ENCODE measurements at places on chromosomes 7 and 10.

DNA sequence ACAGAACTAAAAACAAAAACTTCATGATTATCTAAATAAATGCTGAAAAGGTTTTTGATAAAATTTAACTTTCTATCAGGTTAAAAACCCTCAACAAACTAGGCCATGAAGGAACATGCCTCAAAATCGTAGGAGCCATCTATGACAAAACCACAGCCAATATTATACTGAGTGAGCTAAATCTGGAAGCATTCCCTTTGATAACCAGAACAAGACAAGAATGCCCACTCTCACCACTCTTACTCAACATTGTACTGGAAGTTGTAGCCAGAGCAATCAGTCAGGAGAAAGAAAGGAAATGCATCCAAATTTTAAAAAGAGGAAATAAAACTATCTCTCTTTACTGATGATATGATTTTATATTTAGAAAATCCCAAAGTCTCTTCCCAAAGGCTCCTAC, 228.7 kb downstream of the CHRM2 start:
- no peak for DNase-seq

DNA sequence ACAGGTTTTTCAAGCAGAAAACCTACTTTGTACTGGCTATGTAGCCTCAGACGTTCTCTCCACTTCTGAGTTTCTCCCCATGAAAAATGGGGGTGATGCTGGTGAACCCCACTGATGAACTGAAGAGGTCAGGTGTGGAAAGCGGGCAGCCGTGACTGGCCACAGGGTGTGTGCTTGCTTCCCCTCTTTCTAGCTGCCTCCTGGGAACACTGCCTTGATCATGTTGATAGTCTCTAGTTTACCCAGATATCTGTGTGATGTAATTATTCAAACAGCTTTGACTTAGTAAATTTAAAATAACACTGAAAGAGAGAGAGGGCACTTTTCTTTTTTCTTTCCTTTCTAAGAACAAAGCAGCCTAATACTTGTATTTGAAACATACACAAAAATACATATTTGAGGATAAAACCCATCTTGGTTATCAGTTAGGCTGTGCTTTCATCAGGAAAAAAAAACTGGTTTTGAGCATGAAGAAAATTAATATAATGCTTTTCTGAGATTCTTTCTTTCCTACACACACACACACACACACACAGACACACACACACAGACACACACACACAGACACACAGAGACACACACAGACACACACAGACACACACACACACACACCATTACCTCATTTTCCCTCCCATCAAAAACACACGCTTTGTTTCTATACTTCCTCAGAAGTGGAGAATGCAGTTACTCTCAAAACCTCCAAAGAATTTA, 76.7 kb downstream of the MACC1 start:
- no peak for DNase-seq

DNA sequence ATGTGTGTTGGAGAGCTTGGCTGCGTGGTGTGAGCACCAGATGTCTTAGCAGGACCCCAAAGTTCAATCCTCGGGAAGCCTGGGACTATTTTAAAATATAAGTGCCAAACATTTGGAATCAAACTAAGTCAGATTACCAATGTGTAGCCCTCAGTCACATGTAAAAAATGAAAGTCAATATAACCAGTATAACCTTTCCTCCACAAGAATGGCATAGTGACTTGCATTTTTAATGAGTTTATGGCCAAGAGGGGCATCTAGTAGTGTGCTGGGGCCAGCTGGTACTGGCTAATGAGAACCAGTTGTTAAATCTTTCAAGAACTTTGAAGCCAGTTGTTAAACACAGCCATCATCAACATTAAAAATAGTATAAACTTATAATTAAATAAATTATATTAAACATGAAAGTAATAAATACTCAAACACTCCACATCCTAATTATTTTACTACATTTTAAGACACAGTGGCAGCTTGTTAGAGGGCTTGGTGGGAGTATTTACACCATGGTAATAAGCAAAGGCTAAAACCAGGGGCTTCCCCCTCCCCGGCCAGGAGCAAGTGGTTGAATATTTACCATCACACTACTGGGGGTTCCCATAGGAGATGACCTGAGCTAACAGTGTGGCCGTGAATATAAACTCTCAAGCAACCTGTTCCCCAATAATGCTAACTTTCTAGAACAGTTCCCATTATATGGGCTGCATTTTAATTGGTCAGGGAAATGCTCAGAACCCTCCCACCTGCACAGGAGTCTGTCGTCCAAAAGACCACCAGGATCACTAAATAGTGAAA, 7.9 kb upstream of the FAM170B start:
- DNase-seq = no peak

- DNase-seq = no peak
Observed at GRCh38 chr7:144759653-144760052, 76.2 kb downstream of the TPK1 start.

DNA sequence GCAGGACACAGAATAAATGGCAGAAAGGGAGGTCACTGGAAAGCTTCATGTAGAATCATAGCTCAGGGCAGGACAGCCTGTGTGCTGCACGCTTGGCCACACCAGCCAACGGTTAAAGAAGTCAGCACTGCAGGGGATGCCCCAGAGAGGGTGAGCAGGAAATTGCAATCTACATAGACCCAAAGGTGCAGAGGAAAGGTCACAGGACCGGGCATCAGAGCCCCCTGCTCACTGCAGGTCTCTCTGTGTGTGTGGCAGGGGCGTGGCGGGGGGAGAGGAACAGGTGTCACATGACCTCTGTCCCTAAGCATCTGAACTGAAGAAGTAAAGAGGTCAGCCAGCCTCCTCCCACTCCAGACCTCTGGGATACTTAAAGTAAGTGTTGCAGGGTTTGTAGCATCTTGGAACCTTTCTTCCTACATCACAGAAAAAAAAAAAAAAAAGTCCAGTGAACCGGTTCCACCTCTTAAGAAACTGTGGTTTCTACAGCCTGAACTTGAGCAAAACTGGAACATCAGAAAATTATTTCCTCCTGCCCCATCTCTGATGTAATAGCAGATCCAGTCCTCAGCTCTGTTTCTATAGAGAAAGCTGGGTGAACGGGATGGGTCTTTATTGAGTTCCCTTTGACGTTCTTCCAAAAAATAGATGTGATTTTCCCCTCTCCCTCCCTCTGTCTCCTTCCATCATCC, 64.3 kb downstream of the RGS10 start:
- no peak for DNase-seq

DNA sequence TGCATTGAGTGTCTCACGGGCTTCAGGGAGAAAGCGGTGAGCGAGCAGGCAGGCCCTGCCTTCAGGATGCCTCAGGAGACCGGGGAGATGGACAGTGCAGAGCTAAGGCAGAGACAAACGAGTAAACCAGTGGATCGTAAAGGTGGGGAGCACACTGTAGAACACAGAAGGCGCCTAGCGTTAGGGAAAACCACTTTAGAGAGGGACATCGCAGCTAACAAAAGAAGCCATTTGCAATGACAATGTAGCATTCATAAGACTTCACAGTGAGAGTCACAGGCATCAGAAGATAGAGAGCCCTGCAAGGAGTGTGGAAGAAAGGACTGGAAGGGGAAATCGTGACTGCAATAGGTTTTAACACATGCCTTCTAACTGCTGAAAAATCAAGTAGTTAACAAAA, 54.9 kb upstream of the TMEM273 start:
- no peak for DNase-seq

- DNase-seq = no peak
Observed at GRCh38 chr7:123218866-123219265, 19.1 kb upstream of the SLC13A1 start.

DNA sequence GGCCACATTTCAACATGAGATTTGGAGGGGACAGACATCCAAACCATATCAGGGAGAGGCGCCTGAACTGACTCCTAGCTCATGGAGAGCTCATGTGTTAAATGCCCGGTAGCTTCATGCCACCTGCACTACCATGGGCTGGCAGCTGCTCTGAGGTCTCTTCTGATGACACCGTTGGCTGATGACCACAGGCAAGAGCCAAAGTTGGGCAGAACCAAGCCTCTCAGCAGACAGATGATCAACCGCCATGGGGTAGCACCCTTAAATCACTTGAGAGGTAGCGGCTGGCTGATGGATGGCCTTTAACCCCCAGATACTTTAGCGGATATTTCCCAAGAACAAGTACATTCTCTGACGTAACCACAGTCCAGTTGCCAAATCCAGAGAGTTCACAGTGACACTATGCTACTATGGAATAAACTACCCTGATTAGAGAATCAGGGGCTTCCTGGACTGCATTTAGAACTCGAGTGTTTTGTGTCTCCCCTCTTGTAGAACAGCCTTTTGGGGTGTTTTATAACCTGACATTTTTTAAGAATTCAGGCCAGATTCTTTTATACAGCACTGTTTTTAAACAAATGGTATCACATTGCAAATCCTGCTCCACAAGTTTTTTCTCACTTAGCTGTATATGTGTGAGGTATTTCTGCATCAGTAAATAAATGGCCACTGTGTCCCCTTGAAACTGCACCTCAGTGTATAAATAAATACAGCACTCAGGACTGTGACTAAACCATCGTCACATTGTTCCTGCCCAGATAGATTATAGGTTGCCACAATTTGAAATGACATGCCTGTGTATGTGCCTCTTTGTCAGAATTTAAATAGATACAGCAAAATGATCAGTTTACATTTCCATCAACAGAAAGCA, 30.8 kb upstream of the DRGX start:
- no peak for DNase-seq

DNA sequence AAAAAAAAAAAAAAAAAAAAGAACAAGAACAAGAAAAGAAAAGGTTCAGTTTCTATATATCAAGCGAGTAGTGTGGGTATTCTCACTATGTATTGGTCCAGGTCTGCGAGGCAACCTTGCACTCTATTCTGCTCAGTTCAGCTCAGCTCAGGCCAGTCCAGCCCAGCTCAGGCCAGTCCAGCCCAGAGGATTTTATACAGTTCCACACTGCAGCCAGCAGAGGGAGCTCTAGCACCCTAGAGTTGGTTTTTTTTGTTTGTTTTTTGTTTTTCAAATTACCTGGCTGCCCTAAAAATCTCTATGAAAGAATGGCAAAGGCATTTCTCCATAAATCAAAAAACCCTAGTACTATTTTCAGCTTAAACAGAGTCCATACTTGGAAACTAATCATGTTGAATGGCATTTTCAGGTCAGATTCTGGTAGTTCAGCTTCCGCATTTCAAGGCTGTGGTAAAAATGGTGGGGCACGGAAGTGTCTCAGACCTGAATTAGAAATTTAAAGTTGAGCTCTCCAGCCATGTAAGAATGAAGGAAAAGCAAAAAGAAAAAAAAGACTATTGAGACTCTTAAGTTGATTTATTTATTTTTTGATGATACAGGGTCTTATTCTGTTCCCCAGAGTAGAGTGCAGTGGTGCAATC, 55.2 kb upstream of the GSDME start:
- peak; percentile 8 for DNase-seq

DNA sequence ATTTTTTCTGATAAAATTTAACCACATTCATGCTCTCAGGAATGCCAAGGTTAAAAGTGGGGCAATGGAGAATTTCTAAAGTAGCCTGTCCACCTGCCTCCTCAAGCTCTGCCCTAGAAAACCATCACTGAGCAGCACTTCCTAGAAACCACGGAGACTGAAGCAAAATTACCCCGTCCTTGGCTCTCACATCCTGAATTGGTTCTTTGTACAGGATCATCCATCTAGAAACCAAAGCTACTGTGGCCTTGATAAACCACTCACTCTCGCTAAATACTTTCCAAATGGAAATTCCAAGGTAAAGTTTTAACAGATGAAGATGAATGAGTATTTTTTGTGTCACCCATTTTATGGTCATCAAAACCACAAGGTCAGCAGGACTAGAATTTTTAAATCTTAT, 96.6 kb downstream of the AVL9 start:
- no peak for DNase-seq

DNA sequence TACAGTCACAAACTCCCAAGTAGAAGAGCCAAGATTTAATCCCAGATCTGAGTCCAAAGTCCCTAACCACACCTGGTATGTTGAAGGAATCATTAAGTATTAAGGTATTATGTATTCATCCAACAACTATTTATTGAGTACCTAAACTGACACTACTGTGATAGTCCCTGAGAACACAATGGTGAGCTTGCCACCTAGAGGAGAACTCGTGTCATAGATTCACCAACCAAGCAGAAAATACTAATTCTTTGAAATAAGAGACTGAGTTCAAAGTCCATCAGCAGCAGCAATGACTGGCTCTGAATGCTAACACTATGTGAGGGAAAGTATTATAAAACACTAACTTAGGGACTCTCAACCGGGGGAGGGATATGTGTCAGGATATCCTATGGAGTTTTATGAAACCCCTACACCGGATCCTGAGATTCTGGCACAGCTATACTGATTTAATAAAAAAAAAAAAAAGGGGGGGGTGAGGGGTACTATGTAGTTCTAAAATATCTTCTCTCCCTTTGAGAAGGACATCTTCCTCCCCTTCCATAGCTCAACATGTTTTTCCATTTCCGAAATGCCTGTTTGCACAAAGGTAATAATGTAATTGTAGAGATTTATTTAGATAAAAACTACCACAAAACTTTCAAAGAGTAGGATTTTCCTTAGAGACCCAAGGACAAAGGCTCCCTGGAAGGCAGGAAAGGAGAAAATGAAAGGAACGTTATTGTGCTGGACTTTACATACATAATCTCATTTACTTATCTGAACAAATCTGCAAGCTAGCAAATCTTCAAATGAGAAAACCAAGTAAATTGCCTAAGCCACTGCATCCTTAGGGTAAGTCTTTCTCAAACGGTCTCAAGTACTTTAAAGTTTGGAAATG, 1.6 kb downstream of the NCOA4 start:
- DNase-seq = no peak

- no peak for DNase-seq
Observed at GRCh38 chr10:7481368-7481765, 70.5 kb upstream of the SFMBT2 start.

- DNase-seq = no peak
Observed at GRCh38 chr7:66110856-66111255, 3.8 kb upstream of the CRCP start.

DNA sequence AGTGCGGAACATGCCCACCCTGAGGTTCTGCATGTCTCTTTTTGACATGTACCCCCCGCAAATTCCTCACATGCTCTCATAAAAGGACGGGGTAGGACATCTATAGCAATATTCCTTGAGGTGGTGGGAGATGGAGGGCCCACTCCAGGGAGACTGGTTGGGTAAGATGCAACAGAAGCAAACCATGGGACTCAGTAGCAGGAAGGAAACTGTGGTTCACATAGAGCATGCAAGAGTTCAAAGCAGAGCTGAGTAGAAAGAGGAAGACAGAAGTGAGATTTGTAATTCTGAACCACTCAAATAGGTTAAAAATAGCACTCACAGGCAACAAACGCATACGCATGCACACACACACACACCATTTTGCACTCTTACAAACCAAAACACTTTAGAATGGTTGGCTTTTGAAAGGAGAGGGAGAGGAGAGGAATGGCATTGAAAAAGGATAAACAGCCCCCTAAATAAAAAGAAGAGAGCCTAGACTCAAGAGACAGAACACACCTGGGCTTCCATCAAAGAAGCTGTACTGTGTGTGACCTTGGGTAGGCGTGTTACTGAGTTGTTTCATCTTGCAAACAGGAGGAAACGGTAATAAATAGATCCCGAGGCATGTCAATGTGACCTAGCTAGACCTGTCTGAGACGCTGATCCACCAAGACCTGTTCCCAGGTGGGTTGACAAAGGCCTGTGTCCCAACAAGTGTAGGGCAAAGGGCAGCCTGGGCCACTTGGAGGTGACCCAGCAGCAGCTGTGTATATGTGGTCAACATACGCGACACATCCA, 77.6 kb upstream of the LRRC4 start:
- DNase-seq = no peak

Data from activated CD4-positive, CD25-positive, alpha-beta regulatory T cell (primary cell).